Hypothalamus (tissue), 51 donors: ENCODE measurements at places on chromosomes 16 and 17.

DNA sequence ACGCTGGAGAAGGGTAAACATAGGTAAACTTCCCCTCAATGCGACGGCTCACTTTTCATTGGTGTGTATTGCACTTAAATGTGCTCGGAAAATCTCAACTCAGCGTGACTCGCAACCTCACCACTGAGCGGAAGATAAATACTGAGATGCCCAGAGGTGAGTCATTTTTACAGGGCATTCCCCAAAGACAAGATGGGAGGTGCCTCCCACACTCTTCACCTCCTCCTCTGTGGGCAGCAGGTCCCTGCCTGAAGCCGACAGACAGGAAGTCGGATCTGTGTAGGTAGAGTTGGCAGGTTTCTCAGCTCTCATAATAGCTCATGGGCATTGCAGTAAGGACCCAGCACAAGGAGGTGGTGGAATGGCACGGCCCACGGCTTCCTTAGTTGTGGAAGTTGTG, 274.6 kb upstream of the HSBP1 start:
- no peak for DNase-seq

DNA sequence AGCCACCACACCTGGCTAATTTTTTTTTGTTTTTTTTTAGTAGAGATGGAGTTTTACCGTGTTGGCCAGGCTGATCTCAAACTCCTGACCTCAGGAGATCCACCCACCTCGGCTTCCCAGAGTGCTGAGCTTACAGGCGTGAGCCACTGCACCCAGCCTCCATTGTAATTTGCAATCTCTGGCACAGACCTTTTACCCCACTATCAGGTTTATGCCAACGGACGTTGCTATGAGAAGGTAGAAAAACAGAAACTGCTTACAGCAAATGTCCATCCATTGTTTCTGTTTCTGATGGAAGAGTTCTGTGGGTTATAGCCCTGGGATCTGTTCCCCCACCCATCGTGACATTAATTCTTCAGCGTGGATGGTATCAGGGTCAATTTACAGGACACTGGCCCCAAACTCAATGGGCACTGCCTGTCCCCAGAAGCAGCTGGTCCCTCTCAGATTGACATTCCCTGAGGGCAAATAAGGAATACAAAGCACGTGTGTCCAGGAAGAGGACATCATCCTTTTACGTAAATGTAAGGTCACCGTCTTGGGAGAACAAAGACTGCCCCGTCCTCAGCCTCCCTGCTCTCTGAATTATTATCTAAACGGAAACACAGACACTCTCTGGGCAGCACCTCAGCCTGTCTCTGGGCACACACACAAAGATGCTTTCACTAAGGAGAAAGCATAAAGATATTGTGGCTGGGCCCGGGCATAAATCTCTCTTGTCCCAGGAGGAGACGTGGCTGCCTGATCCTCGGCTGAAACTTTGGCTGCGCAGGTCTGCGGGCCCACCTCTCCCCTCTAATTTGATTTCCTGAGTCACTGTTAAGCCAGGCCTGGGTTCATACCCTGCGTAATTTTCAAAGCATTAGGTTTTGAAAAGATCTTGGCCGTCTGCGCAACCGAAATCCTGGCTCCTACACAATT, 5.2 kb downstream of the KCNG4 start:
- no peak for DNase-seq

DNA sequence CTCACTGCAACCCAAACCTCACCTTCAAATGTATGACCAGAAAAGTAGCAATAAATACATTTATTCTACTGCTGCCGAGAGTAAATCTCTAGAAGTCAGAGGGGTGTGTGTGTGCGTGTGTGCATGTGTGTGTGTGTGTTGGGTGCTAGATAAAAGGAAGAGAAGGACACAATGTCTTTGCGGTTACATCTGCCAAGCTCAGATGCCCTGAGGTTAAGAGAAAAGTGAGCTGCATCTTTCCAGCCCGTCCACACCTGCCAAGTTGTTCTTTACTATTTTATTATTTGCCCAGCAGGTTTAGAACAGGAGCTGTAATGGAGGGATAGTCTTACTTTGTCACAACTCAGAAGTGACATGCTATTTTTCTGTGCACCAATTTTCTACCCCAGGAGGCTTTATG, 54.5 kb upstream of the ANKFN1 start:
- no peak for DNase-seq

DNA sequence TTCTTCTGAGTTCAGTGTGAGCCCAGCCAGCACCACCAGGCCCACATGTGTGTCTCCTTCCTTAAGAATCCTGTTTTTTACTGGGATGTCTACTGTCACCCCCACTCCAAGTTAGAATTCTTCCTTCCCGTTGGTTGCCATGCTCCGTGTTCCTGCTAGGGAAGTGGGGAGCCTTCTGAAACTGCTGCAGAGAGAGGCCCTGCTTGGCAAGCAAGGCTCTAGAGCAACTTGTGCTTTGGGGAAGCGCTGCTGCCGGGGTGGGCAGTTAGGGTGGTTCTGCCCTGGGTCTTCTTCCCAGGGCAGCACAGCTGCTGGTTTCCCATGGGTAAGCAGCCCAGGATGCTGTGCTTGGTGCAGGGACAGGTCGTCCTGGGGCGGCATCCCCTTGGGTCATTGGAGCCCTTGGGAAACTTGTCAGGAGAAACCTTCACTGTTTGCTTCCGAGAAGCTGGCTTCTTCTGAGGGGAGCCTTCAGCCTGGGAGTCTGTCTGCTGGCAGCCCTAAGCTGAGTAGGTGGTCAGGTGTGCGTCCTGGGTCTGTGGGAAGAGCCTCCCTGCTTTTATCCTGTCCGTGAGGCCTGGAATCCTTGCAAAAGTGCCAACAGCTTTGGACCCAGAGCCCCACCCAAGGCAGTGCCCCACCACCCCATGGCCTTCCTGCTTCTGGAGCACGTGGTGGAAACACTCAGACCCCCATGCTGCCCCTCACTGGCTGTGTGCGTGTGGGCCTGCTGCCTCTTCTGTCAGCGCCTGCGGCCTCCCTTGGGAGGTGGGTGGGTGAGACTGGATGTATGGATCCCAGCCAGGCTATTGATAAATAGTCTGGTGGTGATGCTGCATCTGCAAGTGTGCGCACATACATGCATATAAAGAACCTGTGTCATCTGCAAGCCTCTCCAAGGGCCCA, 71.8 kb downstream of the PLD6 start:
- DNase-seq: no peak

GRCh38 chr16:71408536-71408935, 33.3 kb downstream of the TLE7 start:
- DNase-seq: no peak
